ENCODE measurements at places on chromosomes 12 and 14.
A peak's percentile ranks its signal among the peaks of the same experiment; 100 is the strongest.

GRCh38 chr14:24240110-24240918 lies 2.1 kb downstream of the TINF2 start:
- H3K27ac ChIP-seq = no peak overlapping the region
- DNase-seq = no peak
- peaks cover 23% of the 10 kb centered on the region for H3K36me3 ChIP-seq
- no peaks in the 10 kb centered on the region for H3K27me3 ChIP-seq
- no peaks in the 10 kb centered on the region for H3K4me1 ChIP-seq

- no peaks in the 10 kb centered on the region for H3K4me1 ChIP-seq
- peak overlapping the region; percentile 64 for H3K4me3 ChIP-seq
- no peak overlapping the region for H3K27ac ChIP-seq
- peak; percentile 25 for DNase-seq
Measured at GRCh38 chr12:27333403-27334009, 870 bp downstream of the BMAL2 start.

DNA sequence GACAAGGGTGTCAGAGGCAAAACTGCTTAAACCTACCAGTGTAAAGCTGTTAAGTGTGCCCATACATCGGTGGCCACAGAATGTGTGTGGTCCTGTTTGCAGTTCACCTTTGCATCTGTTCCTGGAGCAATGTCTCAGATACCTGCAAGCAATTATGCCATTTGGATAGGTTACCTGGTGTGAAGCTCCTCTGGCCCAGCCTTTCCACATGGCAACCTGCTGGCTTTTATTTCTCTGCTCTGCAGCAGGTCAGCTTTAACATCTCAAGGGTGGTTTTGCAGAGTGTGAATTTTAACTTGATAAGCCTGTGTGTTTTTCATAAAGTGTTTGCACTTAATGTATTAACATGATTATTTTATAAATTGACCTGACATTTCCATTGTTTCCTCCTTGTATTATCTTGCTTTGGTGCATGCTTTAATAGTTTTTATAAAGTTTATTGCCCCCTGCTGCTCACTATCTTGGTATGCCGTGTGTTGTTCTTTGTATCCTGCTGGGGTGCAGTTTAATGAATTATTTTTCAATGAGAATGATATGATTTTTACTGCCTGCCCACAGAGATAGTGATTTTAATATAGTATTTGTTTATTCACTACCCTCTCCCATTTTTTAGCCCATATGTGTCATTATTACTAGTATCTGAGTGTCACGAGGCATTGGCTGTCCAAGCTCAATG lies 403.8 kb downstream of the NPAS3 start:
- no peak overlapping the region for H3K4me3 ChIP-seq
- no peaks in the 10 kb centered on the region for H3K36me3 ChIP-seq
- no peak for DNase-seq
- no peaks in the 10 kb centered on the region for H3K4me1 ChIP-seq
- no peak overlapping the region for H3K27ac ChIP-seq

- H3K4me3 ChIP-seq = no peak overlapping the region
- no peak overlapping the region for H3K27ac ChIP-seq
- H3K4me1 ChIP-seq = peaks cover 4% of the 10 kb centered on the region
- DNase-seq = no peak
Measured at GRCh38 chr14:100325958-100326357, 2.8 kb downstream of the SLC25A47 start.

DNA sequence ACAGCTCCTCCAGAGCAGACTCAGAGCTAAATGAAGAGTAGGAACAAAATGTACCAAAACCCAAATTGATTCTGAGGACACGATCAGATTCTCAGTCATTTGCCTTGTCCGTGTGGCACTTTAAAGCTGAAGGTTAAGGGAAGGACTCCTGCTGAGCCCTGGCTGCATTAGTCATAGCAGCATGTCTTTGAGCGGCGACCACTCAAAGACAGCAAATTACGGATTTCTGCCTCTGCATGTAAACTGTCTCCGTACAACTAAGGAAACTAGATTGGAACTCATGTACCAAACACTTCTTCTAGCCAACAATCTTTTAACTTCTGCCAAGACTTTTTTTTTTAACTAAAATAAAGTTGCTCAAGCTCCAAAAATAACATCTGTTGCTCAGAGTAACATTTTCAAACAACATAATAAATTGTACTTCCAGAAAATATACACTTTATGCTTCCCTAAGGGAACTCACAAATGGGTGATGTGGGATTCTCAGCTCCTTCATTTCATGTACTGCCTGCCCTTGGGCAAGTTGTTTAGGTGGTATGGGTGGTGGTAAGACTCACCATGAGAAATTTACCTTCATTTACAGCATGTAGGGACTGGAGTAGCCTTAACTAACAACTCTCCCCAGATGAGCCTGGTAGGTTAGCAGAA lies 56.1 kb downstream of the RERG start:
- no peaks in the 10 kb centered on the region for H3K36me3 ChIP-seq
- no peaks in the 10 kb centered on the region for H3K4me1 ChIP-seq
- no peak overlapping the region for H3K4me3 ChIP-seq
- DNase-seq = peak; percentile 52
- H3K27ac ChIP-seq = no peak overlapping the region
- no peaks in the 10 kb centered on the region for H3K27me3 ChIP-seq

- no peak overlapping the region for H3K27ac ChIP-seq
- no peaks in the 10 kb centered on the region for H3K36me3 ChIP-seq
- DNase-seq = no peak
- H3K27me3 ChIP-seq = no peaks in the 10 kb centered on the region
- no peaks in the 10 kb centered on the region for H3K4me1 ChIP-seq
Measured at GRCh38 chr14:34113005-34113511, 162.2 kb upstream of the EGLN3 start.

- H3K4me3 ChIP-seq = no peak overlapping the region
- DNase-seq = no peak
- H3K27ac ChIP-seq = no peak overlapping the region
- H3K36me3 ChIP-seq = no peaks in the 10 kb centered on the region
Measured at GRCh38 chr12:108595711-108596647, 1.9 kb downstream of the TMEM119 start.

DNA sequence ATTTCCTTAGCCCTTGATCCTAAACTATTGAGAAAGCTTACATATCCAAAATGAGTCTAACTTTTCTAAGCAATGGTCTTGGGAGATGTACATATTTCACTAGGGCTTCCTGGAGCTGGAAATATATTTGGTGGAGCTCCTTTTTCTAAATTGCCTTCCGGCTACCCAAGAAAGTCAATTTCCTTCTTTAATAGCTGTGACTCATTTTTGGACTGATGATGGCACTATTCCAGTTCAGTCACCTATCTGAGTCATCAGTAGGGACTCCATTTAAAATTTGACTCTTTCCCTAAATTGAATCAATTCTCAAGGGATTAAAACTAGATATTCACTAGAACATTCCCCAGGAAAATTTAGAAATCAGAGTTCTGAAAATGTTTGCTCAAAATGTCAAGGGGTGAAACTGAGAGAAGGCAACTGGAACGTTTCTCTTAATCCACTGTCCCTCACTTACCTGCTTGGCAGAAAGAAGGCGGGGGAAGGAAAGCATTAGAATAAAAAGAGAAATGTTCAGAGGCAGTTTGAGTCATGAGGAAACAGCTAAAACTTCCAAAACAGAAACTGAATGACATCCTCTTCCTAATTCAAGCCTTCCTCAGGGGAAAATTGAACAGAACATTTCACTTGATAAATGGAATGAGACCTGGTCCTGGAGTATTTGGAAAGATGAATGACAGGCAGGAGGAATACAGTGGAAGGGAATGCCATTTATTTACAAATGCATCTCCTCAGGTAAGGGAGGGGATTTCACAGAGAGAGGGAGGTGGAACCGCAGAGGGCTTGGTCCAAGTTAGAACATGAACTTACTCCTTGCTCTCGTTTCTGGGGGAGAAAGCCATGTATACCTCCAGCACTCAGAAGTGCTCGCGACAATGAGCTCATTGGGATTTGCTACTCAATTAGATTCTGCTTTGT lies 91.2 kb downstream of the RGS6 start:
- H3K4me1 ChIP-seq = no peaks in the 10 kb centered on the region
- no peak overlapping the region for H3K27ac ChIP-seq
- no peak for DNase-seq
- no peaks in the 10 kb centered on the region for H3K36me3 ChIP-seq
- H3K4me3 ChIP-seq = no peak overlapping the region

DNA sequence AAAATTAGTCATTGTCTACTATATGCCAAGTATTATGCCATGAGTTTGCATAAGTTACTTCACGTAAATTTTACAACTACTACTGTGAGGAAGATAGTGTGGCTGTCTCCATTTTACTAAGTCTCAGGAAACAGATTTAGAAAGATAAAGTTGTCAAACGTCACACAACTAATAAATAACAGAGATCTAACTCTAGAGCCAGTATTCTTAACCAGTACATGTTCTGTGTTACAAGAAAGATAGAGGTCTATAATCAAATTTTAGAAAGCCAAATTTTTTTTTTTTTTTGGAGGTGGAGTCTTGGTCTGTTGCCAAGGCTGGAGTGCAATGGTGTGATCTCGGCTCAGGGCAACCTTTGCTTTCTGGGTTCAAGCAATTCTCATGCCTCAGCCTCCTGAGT lies 14.2 kb downstream of the CLEC4C start:
- no peak for DNase-seq
- H3K27ac ChIP-seq = no peak overlapping the region
- H3K4me3 ChIP-seq = no peak overlapping the region
- H3K36me3 ChIP-seq = no peaks in the 10 kb centered on the region
- H3K4me1 ChIP-seq = peaks cover 12% of the 10 kb centered on the region

DNA sequence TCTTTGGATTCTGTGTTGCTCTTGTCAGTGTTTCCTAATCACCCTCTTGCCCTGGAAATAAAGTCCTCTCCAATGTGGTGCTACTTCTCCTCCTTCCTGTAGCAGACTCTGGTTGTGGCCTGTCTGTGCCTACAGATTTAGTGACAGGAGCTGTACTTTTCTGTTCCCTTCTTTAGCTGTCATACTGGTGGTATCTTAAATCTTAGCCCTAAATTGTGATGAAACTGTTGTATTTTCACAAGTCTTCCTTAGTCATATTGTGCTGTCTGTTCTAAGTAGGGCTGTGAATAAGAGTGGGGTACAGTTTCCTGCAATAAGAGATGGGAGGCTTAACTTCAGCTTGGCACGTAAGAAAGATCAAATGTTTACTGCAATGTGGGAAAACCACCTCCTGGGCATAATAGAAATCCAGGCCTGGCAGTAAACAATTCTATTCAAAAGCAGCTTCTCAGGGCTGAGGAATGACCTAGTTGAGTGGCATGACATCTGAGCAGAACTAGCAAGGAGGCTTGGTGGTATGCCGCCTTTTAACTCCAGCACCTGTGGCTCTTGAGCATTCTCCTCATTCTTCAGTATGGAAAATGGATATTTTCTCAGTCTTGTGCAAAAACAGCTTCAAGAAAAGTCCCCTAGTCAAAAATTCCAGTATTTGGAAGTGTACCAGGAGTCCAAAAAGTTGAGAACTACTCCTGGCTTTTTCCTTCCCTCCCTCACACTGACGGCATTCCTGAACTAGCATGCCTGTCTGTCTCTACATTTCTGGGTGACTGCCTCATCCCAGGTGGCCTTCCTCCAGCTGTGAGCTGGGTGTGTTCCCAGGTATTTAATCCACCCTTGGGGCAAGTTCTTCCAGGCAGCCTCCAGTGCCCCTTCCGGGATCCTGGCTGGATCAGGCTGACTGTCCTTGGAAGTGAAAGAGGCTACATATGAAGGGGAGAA lies 19.5 kb downstream of the ANO6 start:
- peaks cover 52% of the 10 kb centered on the region for H3K4me1 ChIP-seq
- H3K27ac ChIP-seq = peak overlapping the region; percentile 94
- H3K4me3 ChIP-seq = no peak overlapping the region
- H3K36me3 ChIP-seq = no peaks in the 10 kb centered on the region
- no peaks in the 10 kb centered on the region for H3K27me3 ChIP-seq

GRCh38 chr12:122183588-122183940 lies 641 bp downstream of the LRRC43 start:
- H3K4me1 ChIP-seq = no peaks in the 10 kb centered on the region
- H3K4me3 ChIP-seq = peak overlapping the region; percentile 42
- no peak for DNase-seq
- peaks cover 14% of the 10 kb centered on the region for H3K27me3 ChIP-seq
- no peaks in the 10 kb centered on the region for H3K36me3 ChIP-seq

- peaks cover 40% of the 10 kb centered on the region for H3K4me1 ChIP-seq
- peak overlapping the region; percentile 81 for H3K27ac ChIP-seq
- DNase-seq = no peak
- no peak overlapping the region for H3K4me3 ChIP-seq
Measured at GRCh38 chr14:61477712-61478462, 156.5 kb downstream of the PRKCH start.

DNA sequence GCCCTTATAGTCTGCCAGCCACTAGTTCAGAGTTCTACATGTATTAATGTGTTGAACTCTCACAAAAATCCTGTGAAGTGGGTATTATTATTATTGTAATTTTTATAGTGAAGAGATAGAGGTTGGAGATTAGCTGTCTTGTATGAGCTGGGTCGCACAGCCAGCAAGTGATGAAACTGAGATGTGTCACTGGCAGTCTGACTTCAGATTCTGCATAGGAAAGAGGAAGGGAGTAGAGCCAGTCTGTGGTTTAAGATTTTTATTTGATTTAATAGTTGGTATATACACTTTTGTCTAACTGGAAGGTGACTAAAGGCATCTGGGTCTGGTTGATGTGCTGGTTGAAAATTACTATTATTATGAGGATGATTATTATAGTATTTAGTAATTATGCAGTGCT lies 5.8 kb upstream of the FRS2 start:
- no peak overlapping the region for H3K27ac ChIP-seq
- peaks cover 12% of the 10 kb centered on the region for H3K4me1 ChIP-seq
- H3K27me3 ChIP-seq = no peaks in the 10 kb centered on the region
- no peaks in the 10 kb centered on the region for H3K36me3 ChIP-seq
- no peak for DNase-seq

- no peaks in the 10 kb centered on the region for H3K36me3 ChIP-seq
- no peak overlapping the region for H3K4me3 ChIP-seq
- DNase-seq = no peak
Measured at GRCh38 chr12:131521326-131521725, 189.6 kb upstream of the SFSWAP start.

DNA sequence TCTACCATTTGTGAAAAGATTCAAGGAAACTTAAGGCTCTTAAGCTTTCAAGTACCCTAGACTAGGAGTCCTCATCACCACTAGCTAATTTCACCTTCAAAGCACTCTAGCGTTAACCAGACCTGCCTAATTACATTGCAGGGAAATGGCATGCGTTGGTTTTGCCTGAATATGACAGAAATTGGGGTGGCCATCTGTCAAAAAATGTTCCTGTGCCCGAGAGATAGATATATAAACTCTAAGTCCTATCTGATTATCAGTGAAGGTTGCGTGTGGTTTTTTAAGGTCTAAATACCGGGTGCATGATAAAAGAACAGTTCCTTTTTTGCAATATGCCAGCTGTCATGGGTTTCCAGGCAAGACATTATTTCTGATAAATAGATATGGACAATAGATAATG lies 48.3 kb downstream of the SPRING1 start:
- no peaks in the 10 kb centered on the region for H3K36me3 ChIP-seq
- no peak overlapping the region for H3K4me3 ChIP-seq
- DNase-seq = no peak
- H3K27me3 ChIP-seq = no peaks in the 10 kb centered on the region
- peaks cover 15% of the 10 kb centered on the region for H3K4me1 ChIP-seq

DNA sequence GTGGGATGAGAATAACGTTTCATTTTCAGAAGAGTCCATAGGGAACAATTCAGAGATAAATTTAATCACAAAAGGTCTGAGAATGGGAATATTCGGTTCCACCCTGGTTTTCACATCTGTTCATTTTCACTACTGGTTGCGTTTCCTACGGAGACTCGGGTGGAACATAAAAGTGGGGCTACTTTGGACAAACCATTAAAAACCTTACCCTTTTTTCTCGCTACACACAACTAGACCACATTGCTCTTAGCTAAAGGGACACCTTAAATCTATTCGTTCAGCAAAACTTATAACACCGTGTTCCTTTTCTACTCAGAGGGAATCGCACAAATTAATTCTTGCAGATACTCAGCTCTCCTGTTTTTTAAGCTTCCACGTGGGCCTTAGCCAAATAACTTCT lies 1.0 kb upstream of the SUDS3 start:
- no peak for DNase-seq
- H3K27me3 ChIP-seq = no peaks in the 10 kb centered on the region
- peaks cover 15% of the 10 kb centered on the region for H3K4me1 ChIP-seq
- peaks cover 8% of the 10 kb centered on the region for H3K36me3 ChIP-seq
- H3K27ac ChIP-seq = peak overlapping the region; percentile 18

All from cardiac muscle cell (in vitro differentiated cells and primary cell).